ENCODE measurements at places on chromosomes 7 and 10.

GRCh38 chr7:113083132-113083815 is 3.4 kb downstream of the GPR85 start:
- no peak for DNase-seq

DNA sequence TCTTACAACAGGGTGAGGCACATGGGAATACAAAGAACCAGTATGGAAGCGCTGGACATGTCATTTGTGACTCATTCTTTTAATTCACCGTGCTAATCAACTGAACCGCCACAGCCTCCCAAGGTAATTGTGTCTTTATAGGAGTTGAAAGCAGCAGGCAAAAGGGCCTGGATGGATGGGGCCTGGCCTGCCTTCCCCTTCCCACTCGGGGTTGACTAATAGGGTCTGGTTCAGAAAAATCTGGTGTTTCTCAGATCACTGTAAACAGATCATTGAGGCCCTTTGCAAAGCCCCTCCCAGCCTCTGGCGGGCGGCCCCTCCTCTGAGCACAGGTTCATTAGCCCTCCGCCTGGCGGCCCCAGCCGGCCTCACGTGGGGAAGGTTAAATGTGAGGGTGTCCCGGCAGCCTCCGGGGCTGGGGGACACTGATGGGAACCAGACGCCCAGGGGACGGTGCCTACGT is 100.8 kb downstream of the EBF3 start:
- no peak for DNase-seq

GRCh38 chr10:120949609-120950031 is 98.5 kb downstream of the WDR11 start:
- no peak for DNase-seq

GRCh38 chr10:72243822-72244437 is 27.9 kb upstream of the ASCC1 start:
- DNase-seq: peak; percentile 35

GRCh38 chr7:24828891-24829661 is 71.8 kb upstream of the GSDME start:
- DNase-seq: no peak

DNA sequence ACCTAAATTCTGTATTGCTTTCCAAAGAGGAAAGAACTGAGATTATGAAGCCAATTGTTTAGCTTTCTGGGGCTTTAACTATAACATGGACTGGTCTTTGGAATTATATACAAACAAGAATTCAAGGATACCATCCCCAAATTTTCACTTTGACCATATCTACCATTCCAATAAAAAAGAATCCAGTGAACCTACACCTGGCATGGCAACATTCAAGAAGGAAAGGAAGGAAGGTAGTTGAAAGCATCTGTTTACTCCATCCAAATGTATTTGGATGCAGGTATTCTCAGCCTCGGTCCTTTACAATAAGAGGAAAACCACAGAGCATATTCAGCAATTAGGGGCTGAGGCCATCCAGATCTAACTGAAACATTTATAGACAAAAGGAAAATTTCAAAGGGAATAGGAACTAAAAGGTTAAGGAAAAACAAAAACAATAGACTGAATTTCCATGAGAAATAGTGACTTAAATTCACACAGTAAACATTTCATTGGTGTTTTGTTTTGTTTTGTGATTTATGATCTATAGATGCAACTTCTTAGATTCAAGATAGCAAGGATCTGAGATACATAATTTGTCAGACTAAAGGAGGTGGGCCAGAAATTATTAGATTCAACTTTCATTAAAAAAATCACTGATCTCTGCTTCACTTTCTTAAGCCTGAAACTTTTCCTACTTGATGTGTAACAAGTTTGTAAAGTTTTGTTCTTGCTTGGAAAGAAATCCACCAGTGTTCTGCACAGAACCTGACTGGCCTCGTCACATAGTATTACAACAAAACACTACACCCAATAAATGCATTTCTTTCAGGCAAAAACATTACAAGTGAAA is 12.7 kb downstream of the SKIDA1 start:
- DNase-seq: no peak

DNA sequence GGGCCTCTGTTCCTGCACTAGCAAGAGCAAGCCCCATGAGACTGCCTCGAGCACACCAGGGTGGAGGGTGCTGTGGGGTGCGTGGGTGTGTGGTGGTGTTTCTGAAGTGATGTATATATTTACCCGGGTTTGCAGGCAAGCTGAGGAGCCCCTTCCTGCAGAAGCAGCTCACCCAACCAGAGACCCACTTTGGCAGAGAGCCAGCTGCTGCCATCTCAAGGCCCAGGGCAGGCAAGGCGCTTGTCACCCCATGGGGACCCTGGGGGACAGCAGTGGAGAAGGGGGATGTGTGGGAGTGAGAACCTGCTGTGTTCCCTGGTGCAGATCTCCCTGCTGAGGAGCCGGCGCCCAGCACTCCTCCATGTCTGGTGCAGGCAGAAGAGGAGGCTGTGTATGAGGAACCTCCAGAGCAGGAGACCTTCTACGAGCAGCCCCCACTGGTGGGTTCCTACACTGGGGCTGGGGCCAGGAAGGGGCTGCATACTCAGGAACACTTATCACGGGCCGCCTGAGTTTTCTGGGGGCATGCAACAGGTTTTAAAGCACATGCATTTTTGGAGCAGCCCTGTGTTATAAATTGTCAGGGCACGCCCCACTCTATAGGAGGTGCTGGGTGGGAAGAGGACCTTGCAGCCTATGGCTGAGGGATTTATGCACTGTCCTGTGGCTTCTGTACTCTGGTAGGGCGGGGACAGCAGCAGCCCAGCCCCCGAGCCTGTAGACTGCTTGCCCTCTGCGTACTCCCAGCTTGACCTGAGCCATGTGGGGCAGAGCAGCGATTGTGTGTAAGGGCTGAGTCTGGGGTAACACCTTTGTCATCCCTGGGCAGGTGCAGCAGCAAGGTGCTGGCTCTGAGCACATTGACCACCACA is 5.9 kb downstream of the PGAM2 start:
- DNase-seq: no peak

- peak; percentile 11 for DNase-seq
These were observed 45.7 kb downstream of the KIAA1549 start for GRCh38 chr7:138935465-138936011.

- DNase-seq: no peak
These were observed 23.7 kb downstream of the EPHB4 start for GRCh38 chr7:100803398-100804161.

- no peak for DNase-seq
These were observed 339.2 kb downstream of the LRMDA start for GRCh38 chr10:75770626-75771081.

GRCh38 chr10:123449234-123449962 is 216.8 kb upstream of the GPR26 start:
- no peak for DNase-seq

GRCh38 chr10:110547139-110547761 is 20.2 kb upstream of the SMC3 start:
- no peak for DNase-seq

GRCh38 chr10:92969151-92969550 is 91.4 kb upstream of the CYP26C1 start:
- no peak for DNase-seq

GRCh38 chr10:72009425-72010081 is 45.4 kb downstream of the CHST3 start:
- no peak for DNase-seq

DNA sequence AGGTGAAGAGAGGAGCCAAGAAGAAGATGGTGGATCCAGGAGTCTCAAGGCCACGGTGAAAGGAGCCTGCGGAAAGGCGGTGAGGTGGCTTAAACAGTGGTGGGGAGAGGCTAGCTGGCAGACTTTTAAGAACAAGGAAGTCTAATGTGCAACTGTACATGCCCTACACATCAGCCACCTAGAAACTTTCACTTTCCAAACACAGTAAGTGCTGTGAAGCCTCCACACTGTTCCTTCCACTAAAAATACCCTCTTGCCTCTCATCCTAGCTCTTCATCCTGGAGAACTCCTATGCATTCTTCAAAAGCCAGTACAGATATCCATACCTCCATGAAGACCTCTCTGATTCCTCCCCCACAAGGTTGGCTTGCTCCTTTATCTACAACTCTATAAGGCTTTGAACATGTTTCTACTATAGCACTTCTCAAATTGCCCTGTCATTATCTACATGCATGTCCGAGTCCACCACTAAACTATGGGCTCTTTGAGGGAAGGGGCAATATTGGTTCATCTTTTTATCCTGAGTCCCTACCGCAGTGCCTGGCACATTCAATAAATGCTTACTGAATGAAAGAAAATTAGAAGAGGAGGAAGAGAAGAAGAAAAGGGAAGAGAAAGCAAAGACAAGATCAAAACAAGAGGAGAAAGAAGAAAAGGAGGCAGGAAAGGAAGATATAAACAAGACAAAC is 54.2 kb downstream of the DNAJC12 start:
- no peak for DNase-seq

DNA sequence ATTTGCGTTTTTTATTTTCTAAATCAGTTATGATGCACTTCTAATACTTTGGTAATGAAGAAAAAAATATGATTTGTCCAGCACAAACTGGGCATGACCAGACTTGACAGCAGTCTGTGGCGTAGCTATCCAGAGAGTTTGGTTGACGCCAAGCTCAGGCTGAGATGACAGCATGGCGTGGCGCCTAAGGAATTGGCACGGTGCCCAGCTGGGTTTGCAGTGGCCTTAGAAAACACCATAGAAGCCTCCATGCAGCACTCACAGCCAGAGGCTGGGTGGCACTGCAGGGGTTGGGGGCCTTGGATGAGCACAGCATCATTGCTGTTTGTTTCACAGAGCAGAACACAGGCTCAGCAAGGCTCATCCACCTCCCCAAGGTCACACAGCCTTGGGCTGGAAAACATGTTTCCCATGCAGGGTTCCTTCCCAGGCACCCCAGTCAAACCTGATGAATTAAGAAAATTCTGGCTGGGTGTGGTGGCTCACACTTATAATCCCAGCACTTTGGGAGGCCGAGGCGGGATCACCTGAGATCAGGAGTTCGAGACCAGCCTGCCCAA is 88.9 kb downstream of the GTF2IRD1 start:
- DNase-seq: no peak

- DNase-seq: no peak
These were observed 405.5 kb downstream of the GRID1 start for GRCh38 chr10:85961073-85961472.

DNA sequence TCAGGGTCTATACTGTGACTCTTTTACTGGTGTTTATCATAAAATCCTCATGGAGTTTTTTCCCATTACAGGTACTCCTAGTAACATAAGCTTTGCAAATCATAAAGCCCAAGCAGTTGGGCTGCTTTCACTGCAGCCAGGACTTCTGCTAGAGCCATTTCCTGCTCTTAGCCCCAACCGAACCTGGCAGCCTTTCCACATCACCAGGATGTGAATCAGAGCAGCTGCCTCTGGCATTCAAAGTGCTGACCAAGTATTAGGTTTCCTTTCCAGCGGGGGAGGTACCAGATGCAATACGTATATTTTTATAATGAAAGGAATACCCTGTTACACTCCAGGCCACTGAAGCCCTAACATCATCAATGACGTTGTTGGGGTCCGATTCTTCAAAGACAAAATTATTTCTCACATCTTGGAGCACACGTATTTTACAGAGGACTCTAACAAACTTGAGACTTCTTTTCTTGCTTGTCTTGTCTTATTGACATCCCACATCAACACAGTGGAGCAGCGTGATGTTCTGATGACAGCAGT is 3.6 kb upstream of the HTR5A start:
- peak; percentile 11 for DNase-seq

DNA sequence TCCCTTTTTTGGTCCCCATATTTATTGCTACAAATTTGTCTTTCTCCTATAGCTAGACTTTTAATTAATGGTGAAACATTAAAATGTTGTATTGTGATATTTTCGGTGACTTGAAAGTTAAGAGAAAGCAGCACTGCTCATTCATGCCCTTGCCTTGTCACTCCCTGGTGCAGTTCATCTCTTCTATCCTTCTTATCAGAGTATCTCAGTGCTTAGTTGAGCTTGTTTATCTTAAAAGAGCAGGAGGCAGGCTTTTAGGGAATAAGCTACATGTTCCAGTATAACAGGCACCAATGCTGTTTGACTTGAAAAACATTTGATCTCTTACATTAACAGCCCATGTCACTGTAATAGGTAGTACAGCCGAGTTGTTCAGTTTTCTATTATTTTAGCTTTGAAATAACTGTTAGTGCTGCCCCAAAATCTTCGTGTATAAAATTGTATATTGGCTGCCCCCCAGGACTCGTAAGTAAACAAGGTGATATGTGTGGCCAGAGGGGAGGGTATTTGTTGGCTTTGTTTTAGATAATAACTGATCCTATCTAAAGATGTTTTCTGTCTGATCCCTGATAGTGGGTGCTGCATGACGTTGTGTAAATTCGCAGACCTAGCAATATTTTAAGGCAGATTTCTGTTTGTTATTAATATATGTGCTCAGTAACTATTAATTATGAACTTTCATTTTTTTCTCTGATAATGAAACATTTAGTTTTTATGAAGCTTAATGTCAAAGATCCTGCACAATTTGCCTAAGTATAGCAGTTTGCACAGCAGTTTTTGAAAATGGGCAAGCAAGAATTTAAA is 96.5 kb downstream of the BTRC start:
- DNase-seq: no peak

- no peak for DNase-seq
These were observed 85.3 kb downstream of the HECTD2 start for GRCh38 chr10:91495402-91495801.

GRCh38 chr7:139916717-139917395 is 87.8 kb downstream of the TBXAS1 start:
- DNase-seq: no peak

DNA sequence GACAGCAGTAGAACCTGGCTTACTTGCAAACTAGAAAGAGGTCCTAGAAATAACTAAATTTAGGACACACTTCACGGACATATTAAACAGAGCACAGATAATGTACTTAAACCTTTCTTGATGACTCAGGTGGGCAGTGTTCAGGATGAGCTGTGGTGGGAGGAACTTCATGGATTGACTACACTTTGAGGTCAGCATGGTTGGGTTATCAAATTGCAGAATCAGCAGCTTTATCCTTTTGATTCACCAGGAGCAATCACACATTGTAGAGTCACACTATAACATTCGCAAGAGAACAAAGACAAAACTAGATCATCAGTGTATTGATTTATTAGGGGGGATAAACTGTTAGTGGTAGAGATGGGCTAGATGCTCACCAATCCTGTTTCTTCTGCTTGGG is 38.6 kb upstream of the AGK start:
- no peak for DNase-seq

- DNase-seq: no peak
These were observed 107.6 kb downstream of the SGMS1 start for GRCh38 chr10:50516171-50516570.

- DNase-seq: no peak
These were observed 78.3 kb downstream of the HHEX start for GRCh38 chr10:92768104-92768503.

GRCh38 chr7:1158203-1159126 is 1.5 kb downstream of the ZFAND2A start:
- DNase-seq: no peak
